A549 (cell line): ENCODE measurements at places on chromosomes 7 and 10. TPM values are rescaled to one million over a fixed set of nuclear protein-coding genes. Genes with fewer than 3 reads are reported as not detected.

GRCh38 chr10:24958721-24959381, 6.4 kb upstream of the PRTFDC1 start:
- no peak for DNase-seq

DNA sequence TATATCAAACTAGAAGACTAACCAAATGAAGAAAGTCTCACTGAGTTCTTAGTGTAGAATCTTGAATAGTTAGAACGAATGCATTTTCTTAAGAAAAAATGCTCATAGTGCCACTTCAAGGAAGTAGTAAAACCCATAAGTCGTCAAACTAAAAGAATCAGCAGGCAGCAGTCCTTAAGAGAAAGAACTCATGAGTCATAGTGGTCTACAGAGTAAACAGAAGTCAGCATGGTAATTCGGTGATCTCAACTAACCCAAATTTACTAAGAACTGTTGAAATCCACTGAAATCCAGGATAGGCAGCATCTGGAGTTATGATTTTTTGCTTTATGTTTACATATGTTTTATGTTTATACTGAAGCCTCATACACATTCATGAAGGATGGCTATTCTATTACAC, 256.2 kb downstream of the LHFPL3 start:
- no peak for DNase-seq

DNA sequence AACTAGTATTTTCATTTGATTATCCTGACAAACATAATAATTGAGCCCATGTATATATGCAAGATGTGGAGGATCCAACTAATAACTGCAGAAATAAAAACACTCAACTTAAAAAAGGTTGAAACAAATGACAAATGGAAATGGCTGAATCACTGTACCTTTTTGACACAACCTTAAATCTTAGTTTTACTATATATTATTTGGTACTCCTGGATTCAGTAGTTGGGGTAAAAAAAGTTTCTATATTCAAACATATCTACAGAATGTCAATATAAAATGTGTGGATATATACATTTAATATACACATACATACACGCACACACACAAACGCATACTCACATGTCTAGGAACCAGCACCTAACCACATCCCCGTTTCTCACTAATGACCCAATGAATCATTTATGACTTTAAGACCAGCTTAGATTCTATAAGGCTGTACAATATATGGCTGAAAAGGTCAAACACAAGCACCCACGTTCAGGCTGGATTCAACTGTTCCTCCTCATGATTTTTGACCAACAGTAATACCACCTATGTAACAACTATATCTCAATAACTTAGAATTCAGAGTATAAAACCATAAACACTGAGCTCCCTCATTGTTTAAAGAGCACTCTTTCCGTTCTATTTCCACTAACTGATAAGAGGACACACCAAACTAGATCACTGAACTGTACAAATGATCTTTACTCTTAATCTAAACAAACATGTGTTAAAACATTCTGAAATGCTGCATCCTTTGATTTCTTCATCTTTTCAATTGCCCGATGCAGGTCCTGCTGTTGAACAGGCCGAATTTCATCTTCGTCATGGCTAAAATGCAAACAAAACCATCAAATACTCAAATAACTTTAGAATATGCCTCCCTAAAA, 63.8 kb downstream of the ATAD1 start:
- no peak for DNase-seq

DNA sequence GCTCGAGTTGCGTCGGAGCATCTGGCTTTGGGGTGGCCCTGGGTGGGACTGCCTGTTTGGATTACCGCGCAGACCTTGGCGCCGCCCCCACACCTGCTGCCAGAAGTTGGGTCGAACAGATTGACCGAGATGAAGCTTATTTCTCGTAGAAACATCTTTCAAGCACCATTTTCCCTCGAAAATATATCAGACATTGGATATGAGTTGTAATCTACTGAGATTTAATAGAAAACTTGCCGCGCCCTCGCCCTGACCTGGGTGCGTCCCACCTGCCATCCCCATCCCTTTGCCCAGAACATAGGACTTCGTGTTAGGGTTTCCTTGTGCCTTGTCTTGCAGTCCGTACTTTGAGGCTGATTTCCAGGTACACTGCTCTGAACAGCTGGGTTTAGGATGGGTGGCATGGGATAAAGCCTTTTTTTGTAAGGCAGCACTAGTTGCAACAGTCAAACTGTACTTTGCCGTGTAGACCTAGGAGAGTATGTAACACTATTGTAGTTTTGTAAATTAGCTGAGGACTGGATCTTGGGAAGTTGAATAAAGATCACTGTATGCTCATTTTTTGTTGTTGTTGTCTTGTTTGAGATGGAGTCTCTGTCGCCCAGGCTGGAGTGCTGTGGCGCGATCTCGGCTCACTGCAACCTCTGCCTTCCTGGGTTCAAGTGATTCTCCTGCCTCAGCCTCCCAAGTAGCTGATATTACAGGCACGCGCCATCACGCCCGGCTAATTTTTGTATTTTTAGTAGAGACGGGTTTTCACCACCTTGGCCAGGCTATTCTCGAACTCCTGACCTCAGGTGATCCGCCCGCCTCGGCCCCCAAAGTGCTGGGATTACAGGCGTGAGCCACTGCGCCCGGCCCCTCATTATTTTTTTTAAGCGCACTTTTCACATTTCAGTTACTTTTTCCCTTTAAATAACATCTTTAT, 978 bp downstream of the OGDH start:
- no peak for DNase-seq

DNA sequence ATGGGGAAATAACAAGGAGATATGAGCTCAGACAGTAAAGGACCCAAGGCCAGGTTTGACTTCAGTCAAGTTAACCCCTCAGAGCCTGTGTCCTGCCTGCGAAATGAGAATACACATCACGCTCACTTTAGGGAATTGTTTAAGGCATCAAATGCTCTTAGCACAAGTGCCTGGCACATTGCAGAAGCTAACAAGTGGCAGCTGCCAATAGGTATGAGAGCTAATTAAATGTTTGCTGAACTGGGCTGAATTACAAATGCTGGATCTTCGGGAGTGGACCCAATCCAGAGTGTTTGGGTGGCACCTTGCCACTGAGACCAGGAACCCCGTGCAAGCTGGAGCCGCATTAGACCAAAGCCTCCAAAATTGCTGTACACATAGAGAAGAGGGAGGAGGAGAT, 136.8 kb downstream of the C10orf90 start:
- DNase-seq, result no peak

DNA sequence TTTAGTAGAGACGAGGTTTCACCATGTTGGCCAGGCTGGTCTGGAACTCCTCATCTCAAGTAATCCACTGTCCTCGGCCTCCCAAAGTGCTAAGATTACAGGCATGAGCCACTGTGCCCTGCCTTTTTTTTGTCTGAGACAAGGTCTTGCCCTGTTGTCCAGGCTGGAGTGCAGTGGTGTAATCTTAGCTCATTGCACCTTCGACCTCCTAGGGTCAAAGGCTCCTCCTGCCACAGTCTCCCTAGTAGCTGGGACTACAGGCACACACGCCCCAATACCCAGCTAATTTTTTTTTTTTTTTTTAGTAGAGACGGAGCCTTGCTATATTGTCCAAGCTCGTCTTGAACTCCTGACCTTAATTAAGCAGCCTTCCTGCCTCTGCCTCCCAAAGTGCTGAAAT, 26.8 kb upstream of the SUPV3L1 start:
- DNase-seq, result no peak

DNA sequence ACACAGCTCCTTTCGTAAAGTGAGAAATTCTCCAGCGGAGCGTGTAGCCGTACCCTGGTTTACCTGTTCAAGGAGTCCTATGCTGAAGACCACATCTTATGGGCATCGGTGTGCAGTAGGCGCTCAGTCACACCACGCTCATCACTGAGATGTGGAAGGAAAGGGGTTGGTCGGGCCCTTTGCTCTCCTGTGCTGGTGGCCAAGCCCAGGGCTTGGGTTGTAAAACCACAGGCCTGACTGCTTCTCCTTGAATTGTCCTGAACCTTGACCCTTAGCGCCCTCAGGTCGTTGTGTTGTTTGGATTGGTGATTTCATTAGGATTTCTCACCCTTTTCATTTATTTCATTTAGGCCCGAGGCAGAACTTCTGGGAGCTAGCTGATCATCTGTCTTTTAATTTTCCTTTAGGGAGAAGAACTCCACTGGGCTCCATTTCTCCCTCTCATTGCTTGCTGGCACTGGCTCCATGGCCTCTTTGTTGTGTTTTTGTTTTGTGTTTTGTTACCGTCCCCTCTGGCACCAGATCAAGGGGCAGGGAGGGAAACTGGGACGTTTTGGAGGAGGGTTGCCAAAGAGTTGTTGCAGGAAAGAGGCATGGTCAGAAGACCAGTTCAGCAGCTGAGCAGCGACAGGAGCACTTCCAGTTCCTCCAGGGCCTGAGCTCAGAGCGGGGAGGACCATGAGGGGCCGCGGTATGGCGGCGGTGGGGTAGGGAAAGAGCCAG, 511.4 kb upstream of the GALNT17 start:
- DNase-seq, result no peak

GRCh38 chr7:73703757-73704639, 15.5 kb downstream of the STX1A start:
- DNase-seq, result peak; percentile 84

DNA sequence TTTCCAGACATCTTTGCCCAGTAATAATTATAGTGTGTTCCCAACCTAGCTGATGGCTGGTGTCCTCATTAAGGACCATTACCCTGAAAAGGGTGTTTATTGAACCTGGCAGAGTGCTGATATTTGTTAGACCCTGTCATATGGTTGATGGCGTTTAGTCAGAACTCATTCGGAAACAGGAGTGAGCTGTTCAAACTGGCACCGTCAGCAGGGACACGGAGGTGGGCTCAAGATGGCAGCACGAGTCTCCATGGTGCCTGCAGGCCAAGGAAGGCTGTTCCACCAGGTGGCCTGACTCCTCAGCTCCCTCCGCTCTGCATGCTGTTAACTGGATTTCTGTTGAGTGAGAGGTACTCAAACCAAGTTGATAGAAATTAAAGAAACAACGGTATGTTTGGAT, 589.1 kb upstream of the MGMT start:
- DNase-seq, result no peak

- DNase-seq, result no peak
Measured at GRCh38 chr10:124078028-124078427, 15.4 kb downstream of the CHST15 start.

- no peak for DNase-seq
Measured at GRCh38 chr7:116500078-116500853, 728 bp downstream of the CAV2 start.

- no peak for DNase-seq
Measured at GRCh38 chr10:97861924-97862323, 12.3 kb downstream of the GOLGA7B start.

GRCh38 chr10:115022733-115023132, 70.4 kb upstream of the ATRNL1 start:
- no peak for DNase-seq

DNA sequence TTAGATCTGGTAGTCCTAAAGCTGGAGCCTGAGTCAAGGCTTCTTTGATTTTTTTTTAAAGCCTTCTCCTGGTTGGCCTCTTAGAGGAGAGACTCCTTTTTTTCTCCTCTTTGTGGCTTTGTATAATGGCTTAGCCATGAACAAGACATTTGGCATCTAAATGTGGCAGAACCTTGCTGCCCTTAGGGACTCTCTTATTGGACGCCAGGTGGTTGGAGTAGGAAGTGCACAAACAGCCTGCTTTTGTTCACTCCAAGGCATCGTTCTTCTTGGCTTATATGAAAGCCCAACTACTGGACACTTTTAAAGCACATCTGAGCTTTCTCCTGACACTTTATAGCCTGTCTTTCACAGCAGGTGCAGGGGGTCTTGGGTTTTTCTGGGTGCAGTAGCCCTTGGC, 25.0 kb downstream of the ZPBP start:
- peak; percentile 27 for DNase-seq

DNA sequence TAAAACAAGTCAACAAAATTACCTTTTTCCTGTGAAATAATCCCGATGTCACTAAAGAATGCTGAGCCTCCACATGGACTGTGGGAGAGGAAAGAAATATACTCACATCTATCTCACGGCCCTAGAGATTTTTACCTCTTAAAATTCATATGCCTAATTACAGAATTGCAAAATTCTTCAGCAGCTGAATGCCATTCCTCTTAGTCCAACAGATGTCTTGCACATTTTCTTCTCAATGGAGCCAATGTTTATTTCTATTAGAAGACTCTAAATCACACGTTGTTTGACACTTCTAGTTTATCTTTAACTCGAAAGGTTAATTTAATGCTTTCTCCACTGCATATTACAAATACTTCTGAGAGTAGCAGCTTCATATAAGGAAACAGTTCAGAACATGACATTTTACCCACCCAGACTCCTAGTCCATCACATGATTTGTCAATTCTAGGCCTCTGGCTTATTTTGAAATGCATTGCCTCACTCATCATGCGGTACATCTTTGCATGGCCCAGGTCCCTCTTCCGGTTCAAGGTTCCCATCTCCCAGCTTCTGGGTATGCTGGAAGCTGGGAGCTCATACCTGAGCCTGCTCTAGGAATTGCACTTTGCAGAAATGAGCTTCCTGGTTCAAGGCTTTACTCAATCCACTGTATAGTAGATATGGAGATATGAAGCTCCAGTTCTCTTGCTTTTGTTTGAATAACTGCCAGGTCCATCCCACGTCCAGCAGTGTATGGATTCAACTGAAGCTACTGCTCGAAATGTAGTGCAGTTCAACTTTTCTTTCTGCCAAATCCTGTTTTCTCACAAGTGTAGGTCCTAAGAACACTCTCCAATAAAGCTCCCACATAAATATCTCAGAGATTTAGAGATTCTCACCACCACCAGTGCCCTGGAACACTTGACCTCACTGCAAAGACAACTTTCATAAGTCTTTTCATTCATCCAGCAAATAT, 306.2 kb downstream of the GPR37 start:
- DNase-seq, result peak; percentile 73

GRCh38 chr10:81179805-81180452, 642.2 kb downstream of the SH2D4B start:
- no peak for DNase-seq

DNA sequence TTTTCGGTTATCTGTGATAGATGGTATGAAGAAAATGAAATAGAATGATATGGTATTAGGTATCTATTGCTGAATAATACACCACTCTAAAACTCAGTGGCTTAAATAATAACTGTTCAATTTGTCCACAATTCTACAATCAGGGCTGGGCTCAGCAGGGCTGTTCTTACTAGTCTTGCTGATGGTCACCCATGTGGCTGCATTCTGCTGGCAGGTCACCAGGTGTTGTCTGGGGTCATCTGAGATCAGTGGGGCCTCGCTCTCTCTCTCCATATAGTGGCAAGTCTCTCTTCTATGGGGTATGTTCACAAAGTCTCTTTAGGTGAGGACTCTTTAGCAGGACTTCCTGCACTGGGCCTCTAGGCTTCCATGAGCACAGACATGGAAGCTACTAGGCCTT, 130.4 kb upstream of the SORCS3 start:
- no peak for DNase-seq

- DNase-seq, result no peak
Measured at GRCh38 chr7:53387515-53387914, 352.1 kb downstream of the POM121L12 start.

- DNase-seq, result peak; percentile 95
Measured at GRCh38 chr10:99775850-99776249, 6.6 kb upstream of the ABCC2 start.

GRCh38 chr10:74928742-74929191, 102.4 kb downstream of the KAT6B start:
- no peak for DNase-seq

GRCh38 chr10:127744956-127745355, 8.0 kb downstream of the FOXI2 start:
- DNase-seq, result no peak

ZNF398 gene
- 6.5 to 7.0 TPM (median 6.6 TPM) in 3 replicates for polyA plus RNA-seq

OGDHL gene
- 0.13 to 0.22 TPM (median 0.18 TPM) in 3 replicates for polyA plus RNA-seq

ACBD5 gene
- polyA plus RNA-seq, result 31.6 to 36.8 TPM (median 35.9 TPM) in 3 replicates

NODAL gene
- not detected in 3 replicates for polyA plus RNA-seq

MACC1 gene
- polyA plus RNA-seq, result not detected in 3 replicates

COL1A2 gene
- not detected in 3 replicates for polyA plus RNA-seq

BICC1 gene
- 52.4 to 57.7 TPM (median 56.8 TPM) in 3 replicates for polyA plus RNA-seq

SP8 gene
- not detected in 3 replicates for polyA plus RNA-seq

PDE6C gene
- polyA plus RNA-seq, result not detected in 3 replicates

ASB10 gene
- polyA plus RNA-seq, result not detected in 3 replicates

LRRC18 gene
- not detected in 3 replicates for polyA plus RNA-seq

SLC26A4 gene
- 0.12 to 0.21 TPM (median 0.13 TPM) in 3 replicates for polyA plus RNA-seq
